ENCODE measurements at places on chromosomes 6 and 20.

- DNase-seq, result no peak
These were observed 57.5 kb downstream of the FOXC1 start for GRCh38 chr6:1667012-1667804.

DNA sequence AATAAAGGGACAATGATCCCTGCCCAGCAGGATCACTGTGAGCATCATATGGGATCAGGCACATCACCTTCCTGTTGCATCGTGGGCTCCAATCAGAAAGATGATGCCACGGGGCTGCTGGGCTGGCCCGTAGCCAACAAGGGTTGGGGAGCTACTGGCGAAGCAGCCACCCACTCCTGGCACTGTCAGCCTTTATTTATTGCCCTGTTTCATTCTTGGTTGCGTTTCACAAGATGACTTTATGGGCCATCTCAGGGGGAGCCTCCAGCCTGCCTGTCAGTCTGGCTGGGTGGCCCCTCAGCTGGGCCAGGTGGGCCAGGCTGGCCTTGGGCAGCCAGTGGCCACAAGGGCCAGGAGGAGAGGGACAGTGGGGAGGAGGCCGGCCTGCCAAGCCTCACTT is 17.3 kb downstream of the VSTM2L start:
- DNase-seq, result no peak

DNA sequence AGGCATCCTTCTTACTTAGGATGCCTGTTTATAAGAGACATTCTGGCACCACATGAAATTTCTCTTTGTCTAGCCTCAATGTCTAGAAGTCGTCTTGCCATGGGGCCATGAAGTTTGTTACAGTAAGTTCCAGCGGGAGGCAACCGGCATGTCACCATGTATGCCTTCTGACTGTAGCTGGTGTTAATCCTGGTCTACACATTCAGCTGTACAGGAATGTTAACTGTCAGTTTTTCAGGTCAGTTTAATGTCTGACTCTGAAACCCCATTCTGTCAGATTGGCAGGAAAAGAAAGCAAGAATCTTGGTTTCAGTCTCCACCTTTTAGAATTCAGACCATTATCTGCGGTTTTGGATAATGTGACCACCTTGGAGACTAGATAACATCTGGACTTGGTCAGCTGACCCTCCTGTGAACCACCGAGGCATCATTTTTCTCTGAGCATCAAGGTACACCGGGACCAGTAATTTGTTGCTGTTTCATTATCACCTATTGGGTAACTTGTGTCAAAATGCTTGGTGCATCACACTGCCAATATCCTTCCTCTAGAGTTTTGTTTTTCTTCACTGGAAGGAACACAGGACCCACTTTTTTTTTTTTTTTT is 228.7 kb downstream of the DOK5 start:
- DNase-seq, result no peak

GRCh38 chr6:28212510-28213212 is 12.4 kb upstream of the ZSCAN9 start:
- DNase-seq, result no peak

DNA sequence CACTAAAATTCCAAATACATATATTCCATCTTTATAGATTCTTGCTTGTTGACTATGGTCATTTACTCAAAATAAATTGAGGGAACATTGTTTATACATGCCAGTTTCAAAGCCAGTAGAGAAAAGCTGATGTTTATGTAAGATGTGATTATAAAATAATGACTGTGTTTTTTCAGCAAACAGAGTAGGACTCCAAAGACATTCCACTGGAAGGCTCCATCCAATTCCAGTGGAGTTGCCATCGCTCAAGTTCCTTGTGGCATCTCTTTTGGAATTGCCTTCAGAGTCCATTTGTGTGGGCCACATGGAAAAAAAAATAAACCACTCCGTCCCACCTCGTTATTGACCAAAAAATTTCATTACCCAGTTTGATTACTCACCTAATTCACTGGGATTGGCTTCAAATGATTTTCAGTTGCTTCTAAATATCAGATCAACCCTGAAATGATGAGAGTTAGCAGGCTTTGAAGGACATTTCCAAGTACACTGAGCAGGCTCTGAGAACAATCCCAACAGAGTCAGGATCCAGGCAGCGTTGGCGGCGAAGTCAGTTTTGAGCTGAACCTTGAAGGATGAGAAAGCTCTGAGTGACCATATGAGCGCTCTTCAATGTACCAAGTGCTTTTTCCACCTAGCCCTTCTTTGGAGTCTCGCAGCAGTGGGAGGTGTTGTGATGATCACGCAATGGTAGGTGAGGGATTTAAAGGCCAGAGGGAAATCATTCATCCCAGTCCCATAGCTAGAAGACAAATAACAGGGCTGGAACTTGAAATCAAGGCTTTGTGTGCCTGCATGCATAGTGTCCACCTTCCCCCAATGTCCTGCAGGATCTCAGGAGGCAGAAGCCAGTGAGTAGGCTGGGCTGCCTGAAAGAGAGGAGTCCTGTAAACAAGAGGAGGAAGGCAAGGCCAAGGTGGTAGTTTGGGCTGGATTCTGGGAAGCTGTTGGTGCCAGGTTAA is 281.7 kb downstream of the CDC5L start:
- no peak for DNase-seq

- DNase-seq, result no peak
These were observed 8.9 kb downstream of the CYP21A2 start for GRCh38 chr6:32047084-32047478.

GRCh38 chr6:71080133-71080532 is 123.3 kb upstream of the B3GAT2 start:
- no peak for DNase-seq

DNA sequence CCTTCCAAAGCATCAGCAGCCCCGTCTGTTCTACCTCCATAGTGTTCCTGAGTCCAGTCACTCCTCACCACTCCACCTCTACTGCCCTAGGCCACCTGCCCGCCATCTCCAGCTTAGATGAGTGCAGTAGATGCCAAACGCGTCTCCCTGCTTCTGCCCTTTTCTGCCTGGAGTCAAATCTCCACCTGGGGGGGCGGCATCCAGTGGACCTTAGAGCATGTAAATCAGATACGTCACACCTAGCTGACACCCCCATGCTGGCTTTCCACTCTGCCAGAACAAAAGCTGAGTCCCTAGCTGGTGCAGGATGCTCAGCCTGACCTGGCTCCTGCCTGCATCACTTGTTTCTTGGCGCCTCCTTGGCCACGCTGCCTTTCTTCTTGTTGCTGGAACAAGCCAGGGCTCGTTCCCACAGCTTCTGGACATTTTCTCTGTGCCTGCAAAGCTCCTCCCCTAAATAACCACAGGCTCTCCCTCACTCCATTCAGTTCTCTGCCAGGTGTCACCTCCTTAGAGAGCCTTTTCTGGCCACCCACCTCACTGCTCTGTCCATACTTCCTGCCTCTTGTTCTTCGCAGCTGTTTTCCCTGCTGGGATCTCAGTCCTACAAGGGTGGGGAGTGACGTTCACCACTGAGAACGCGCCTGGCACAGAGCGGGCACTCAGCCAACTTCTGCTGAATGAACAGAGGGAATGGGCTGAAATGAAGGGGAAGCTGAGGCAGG is 5.8 kb downstream of the DDR1 start:
- no peak for DNase-seq

DNA sequence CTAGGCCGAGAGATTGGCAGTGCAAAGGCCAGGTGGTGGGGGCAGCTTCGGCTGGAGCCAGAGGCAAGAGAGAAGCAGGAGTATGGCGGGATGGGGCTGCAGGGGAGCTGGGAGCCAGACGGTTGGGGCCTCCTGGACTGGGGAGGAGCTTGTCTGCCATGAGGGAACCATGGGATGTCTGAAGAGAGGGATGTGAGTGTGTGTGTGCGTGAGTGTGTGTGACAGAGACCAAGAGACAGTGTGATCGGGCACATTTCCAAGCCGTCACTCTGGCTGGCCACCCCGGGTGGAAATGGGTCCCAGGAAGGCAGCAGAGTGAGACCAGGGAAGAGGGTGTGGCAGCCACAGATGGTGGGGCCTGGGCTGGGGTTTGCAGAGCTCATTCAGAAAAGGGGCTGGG is 13.8 kb downstream of the PHACTR3 start:
- no peak for DNase-seq

Measured in stimulated activated CD8-positive, alpha-beta memory T cell treated with anti-CD3 and anti-CD28 coated beads, Interleukin-4, amount 100 ng/mL, for 4 hours (primary cell).